AG04450 (cell line): ENCODE measurements at places on chromosomes 5 and 9.

- no peak for DNase-seq
Observed at GRCh38 chr5:155091063-155091648, 77.6 kb downstream of the KIF4B start.

- DNase-seq, result no peak
Observed at GRCh38 chr5:126062398-126063221, 360.6 kb upstream of the GRAMD2B start.

DNA sequence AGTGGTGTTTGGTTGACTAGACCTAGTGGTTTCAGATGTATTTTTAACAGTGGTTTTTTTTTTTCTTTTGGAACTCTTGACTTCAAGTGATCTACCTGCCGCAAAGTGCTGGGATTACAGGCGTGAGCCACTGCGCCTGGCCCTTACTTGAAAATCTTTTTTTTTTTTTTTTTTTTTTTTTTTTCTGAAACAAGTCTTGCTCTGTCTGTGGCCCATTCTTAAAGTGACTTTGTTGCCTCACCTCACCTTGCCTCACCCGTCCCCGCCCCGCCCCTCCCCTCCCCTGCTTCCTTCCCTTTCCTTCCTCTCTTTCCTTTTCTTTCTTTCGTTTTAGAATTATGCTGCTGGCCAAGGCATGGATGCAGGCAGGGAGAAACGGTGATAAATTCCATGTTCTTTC is 26.0 kb downstream of the GPBP1 start:
- DNase-seq, result no peak

DNA sequence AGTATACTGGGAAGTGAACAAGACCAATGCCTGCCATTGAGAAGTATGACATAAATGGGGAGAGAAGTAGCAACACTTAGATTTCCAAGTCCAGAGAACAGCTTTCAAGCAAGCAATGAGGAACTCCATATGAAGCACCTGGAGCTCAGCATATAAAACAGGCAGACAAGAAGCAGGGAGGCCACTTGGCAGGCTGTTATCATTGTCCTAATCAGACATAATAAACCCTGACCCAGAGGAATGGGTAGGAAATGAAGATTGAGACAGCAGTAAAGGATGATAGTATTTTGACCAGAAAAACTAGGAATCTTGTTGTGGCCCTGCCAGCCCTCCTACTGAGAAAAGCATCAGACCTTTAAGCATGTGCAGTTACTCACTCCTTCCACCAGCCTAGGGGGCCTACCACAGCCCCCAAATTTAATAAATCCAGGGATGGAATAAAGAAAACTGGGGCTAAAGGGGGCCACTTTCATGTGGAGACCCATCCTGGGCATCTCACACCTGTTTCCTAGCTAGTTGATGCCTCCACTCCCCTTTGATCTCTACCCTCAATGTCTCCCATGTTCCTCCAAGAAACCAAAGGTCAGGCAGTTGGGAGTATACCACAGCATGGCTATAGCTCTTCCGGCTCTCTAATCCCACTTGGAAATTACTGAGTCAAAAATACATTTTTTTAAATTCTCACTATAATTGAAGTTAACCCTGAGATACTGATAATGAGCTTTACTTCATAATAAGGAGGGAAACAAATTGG is 135.1 kb downstream of the SIL1 start:
- DNase-seq, result no peak

- peak; percentile 11 for DNase-seq
Observed at GRCh38 chr5:82259172-82259800, 18.9 kb downstream of the RPS23 start.

GRCh38 chr5:156947925-156948324 is 15.1 kb downstream of the TIMD4 start:
- DNase-seq, result no peak

- DNase-seq, result no peak
Observed at GRCh38 chr5:53277491-53277890, 167.9 kb upstream of the MOCS2 start.

- no peak for DNase-seq
Observed at GRCh38 chr9:90010793-90011192, 406.0 kb downstream of the GADD45G start.

GRCh38 chr9:87827341-87827740 is 55.3 kb upstream of the SPATA31E1 start:
- DNase-seq, result no peak

- DNase-seq, result no peak
Observed at GRCh38 chr5:103228588-103228987, 30.0 kb upstream of the MACIR start.
